ENCODE measurements at places on chromosomes 16 and 17.

DNA sequence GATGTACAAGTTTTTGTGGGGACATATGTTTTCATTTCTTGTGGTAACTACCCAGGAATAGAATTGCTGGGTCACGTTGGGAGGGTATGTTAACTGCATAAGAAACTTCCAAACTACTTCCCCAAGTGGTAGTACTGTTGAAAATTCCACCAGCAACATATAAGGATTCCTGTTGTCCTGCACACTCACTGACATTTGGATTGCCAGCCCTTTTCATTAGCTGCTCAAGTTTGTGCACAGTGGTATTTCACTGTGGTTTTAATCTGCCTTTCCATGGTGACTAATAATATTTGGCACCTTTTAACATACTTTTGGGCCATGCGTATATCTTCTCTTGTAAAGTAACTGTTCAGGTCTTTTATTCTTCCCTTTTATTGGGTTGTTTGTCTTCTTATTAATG is 103.3 kb downstream of the GNAO1 start:
- no peak for DNase-seq

DNA sequence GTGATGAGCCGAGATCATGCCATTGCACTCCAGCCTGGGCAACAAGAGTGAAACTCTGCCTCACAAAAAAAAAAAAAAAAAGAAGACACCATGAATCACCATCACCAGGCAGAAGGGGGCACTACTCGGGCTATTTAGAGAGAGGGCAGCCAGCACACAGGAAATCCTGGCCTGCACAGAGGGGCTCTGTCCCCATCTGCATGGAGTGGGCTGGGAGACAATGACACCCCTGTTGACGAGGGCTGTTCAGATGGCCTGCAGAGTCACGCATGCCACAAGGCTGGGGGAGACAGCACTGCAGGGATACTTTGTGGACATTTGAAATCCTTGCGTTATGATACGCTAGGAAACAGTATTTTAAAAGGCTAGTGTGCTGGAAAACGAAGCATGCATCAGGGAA is 48.3 kb downstream of the CUEDC1 start:
- no peak for DNase-seq

- no peak for DNase-seq
These were observed 59.0 kb upstream of the MED9 start for GRCh38 chr17:17417718-17418181.

GRCh38 chr16:17377360-17378324 is 93.1 kb downstream of the XYLT1 start:
- no peak for DNase-seq

All from Calu3 (cell line).